ENCODE measurements at places on chromosomes 2 and 18.

- DNase-seq, result no peak
Observed at GRCh38 chr2:219656526-219656925, 29.1 kb downstream of the SLC4A3 start.

- no peak for DNase-seq
Observed at GRCh38 chr2:74014813-74015212, 30.1 kb downstream of the TET3 start.

DNA sequence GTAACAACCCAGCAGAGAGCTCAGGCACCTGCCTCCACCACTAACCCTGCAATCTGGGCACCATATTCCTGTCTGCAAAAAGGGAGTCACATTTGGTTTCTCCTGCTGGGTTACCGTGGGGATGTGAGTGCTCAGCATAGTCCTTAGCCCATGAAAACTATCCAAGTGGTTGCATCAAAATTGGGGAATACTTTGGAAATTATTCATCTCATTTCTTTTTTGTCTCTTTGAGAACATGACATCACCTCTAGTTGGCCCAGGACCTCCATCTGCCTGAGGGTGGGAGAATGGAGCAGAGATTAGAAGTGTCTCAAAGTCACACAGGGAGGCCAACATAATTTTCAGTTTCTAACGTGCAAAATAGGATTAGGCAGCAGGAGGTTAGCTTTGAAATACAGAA, 19.3 kb upstream of the SPP2 start:
- DNase-seq, result no peak

- peak; percentile 58 for DNase-seq
Observed at GRCh38 chr18:59056706-59057492, 82.8 kb upstream of the SEC11C start.

DNA sequence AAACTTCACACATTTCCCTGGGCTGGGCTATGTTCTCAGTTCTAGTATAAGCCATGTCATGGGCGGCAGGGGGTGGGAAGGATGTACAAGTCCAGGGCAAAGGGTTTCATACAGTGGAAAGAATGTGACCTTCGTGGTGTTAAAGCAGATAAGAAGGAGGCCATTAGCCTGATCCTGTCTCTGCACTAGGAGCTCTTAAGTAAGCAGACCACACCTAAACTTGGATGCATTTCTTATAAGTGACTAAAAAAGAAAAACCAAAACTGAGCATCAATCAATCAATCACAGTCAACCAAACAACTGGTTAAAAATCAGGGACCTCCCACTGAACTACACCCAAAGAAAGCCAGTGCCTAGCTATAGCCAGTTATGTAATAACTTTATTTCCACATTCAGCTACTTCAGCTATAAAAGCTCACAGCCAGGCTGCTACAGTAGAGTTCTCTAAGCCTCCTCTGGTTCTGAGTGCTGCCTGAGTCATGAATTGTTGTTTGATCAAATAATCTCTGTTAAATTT, 46.8 kb upstream of the RIOK3 start:
- DNase-seq, result no peak

DNA sequence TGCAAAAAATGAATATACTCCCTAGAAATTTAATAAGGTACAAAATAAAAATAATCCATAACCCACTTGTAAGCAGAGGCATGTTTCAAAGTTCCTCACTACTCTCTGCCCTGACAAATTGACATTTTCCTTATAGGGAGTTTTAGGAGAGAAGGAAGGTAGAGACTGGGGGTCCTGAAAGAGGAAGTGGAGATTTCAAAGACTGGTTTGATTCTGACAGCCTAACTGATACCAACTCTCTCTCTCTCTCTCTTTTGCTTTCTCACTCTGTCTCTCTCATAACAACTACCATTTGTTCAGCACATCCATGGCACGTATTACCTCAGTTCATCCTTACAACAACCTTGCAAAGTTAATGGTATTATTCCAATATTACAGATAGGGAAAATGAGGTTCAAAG, 18.6 kb downstream of the FZD7 start:
- no peak for DNase-seq

- no peak for DNase-seq
Observed at GRCh38 chr2:177268187-177268871, 3.8 kb upstream of the NFE2L2 start.

- no peak for DNase-seq
Observed at GRCh38 chr2:106800180-106800579, 85.8 kb downstream of the ST6GAL2 start.

DNA sequence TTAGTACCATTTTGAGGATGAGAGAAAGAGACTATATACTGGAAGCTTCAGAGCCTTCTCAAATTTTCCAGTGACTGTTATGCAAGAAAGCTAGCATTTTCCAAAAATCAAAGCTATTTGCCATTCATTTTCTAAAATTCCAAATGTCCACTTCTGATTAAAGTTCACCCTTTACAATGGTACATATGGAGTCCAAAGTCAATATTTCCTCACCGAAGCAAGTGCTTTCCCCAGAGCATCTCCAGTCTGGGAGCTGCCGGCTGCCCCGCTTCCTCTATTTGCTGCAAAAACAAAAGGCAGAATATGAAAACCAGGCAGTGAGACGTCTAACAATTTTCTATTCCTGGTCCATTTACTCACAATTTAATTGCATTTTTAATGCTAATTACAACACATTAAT, 302.0 kb upstream of the CCDC68 start:
- no peak for DNase-seq

DNA sequence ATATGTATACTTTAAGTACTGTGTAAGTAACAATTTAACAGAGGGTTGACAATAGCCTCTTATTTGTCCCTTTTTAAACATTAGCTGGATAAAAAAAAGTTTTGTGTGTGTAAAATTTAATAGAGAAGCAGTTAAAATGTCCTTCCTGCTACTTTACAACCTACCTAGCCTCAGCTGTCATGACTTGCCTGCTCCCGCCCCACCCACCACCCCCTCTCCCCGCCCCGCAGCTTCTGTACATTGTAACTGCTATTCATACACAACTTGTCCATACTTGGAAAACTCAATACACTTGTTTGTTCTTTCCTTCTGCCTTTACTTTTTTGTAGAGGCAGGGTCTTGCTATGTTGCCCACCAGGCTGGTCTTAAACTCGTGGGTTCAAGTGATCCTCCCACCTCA, 19.5 kb downstream of the RELCH start:
- DNase-seq, result no peak
